ENCODE measurements at places on chromosomes 16 and 17. TPM values are rescaled to one million over a fixed set of nuclear protein-coding genes. Genes with fewer than 3 reads are reported as not detected.
A peak's percentile ranks its signal among the peaks of the same experiment; 100 is the strongest.

The SERPINF2 gene
- total RNA-seq, result 1.9 TPM

The METTL22 gene
- 20.5 TPM for total RNA-seq

The AURKB gene
- 8.6 TPM for total RNA-seq

GRCh38 chr17:55330344-55330933 lies 65.7 kb downstream of the HLF start:
- DNase-seq, result no peak

- DNase-seq, result peak; percentile 67
These were observed 15.0 kb upstream of the SCIMP start for GRCh38 chr17:5249615-5250014.

Measured in spinal cord (tissue), 10 donors.